ENCODE measurements at places on chromosomes 16 and 17.

GRCh38 chr16:75486014-75486675 is 9.1 kb downstream of the CHST6 start:
- DNase-seq = no peak

GRCh38 chr17:977166-977565 is 2.4 kb downstream of the NXN start:
- DNase-seq = no peak

DNA sequence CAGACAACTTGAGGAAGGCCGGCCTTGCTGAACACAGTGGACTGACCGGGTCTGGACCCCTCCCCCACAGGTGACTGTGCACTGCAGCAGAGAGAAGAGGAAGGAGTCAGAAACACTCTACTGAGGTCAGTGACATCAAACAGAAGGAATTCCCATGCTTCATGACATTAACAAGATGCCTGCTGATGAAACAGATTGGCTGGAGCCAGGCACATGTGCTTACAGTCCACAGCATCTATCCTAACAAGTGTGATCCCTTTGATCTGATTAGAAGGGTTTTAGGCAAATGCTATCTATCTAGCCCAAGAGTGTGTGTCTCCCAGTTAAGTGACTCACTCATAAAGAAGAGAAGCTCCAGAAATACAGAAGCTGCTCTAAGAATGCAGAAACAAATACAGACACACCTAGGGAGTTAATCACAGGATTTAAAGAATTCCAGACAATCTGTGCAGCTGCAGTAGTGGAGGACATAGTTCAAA is 90.2 kb downstream of the SYCE1L start:
- no peak for DNase-seq

- no peak for DNase-seq
These were observed 32.1 kb downstream of the CCDC40 start for GRCh38 chr17:80068301-80069222.

DNA sequence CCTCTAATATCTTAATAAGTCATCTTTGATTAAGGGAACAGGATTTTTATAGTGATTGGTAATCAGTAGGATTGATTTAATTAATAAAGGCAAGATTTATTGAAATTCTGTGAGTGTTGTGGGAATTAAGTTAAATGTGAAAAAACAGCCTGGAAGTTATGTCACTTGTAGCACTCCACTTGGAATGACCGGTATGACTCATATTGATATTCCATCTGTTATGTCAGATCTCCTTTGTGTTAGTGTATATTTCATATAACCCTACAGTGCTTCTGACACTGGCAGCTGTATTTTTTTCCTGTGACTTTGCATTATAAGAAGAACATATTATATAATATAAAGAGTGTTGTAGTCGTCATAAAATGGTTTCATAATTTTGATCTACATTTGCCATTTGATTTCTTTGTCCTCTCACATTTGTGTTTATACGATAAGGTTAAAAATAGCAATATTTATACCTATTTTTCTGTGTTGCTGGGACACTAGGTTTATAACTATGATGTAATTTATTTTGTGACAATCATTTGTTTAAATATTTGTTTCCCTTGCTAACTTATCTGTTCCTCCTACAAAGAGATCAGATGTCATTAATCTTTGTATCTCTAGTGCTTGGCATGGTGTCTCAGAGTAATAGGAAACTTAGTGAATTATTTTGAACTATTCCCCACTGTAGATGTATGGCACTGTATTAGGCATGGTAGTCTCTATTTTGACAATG is 249.0 kb downstream of the BCAS3 start:
- DNase-seq = no peak

DNA sequence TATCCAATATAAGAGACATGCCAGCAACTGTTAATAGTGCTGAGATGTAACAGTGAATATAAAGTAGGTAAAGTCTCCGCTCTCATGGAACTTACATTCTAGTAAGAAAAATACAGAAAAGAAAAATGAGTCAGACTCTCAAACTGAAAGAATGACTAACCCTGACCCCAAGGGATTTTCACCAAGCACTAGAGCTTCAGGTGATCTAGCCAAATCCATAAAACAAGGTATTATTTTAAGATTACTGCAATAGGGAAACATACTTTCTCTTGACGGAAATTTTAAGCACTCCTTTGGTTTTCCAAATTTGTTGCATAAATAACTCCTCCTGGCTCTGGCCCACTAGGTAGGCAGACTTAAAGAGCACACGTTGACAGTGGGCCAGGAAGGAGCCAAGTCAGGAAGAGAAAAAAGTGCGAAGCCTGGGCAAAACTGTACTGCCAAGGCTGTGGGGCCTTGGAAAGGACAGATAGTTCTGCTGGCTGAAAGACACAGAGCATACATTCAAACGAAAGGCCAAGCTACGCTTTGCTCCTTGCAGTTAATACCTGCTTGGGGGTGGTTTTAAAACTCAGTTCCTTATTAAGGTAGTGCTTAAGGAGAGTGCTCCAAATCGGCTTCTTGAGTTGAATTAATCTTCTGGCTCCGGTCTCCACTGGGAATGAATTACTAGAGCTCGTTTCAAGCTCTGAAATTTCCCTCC is 1.4 kb downstream of the GOT2 start:
- no peak for DNase-seq

GRCh38 chr16:29825145-29826044 is 5.1 kb downstream of the MVP start:
- DNase-seq = peak; percentile 56

GRCh38 chr16:55349867-55350266 is 25.9 kb downstream of the IRX6 start:
- DNase-seq = no peak
